ENCODE measurements at places on chromosomes 16 and 17.

- DNase-seq: peak; percentile 79
These were observed 18.5 kb upstream of the SPNS2 start for GRCh38 chr17:4479982-4480751.

- no peak for DNase-seq
These were observed 62.6 kb downstream of the KSR1 start for GRCh38 chr17:27518545-27519521.

DNA sequence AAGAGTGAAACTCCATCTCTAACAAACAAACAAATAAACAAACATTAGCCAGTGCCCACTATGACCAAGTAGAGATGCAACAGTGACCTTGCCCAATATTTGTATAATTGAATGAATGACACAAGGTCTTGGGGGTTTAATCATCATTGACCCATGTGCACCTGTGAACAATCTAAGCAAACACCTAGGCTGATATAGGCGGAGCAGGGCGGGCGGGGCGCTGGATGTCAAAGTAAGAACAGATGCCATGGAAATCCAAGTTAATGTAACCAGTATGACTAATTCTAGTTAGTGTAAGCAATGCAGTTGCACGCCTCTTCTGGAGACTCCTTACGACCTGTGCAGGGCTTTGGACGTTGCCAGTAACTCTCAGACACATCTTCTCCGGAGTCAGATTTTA lies 17.6 kb downstream of the RCVRN start:
- no peak for DNase-seq

- no peak for DNase-seq
These were observed 10.3 kb downstream of the CCL18 start for GRCh38 chr17:36074365-36074764.

DNA sequence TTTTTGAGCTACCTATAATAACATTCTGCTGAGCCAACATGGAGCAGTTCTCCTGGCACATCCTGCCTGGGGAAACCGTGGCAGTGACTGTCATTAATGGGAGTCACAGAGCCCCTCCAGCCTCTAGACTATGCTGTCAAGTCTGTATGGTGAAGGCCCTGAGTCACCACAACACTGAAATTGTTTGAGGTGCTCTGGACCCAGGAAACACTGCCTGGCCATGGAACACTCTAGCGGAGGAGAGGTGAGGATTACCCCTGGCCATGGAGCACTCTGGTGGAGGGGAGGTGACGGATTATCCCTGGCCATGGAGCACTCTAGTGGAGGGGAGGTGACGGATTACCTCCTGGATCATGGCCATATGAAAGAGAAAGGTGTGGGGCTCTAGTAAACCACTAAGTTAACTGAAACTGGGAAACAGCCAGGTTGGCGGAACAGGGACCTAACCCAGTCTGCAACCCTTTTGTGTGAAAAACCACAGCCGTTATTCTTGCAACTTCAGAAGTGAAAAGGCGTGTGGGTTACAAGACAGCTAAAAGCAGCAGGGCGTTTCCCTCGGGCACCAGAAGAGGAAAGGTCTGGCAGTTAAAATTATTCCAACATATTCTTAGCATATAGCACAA lies 156.7 kb downstream of the KCNJ12 start:
- no peak for DNase-seq

Data from kidney epithelial cell (primary cell).